ENCODE measurements at places on chromosomes 2 and 18.

DNA sequence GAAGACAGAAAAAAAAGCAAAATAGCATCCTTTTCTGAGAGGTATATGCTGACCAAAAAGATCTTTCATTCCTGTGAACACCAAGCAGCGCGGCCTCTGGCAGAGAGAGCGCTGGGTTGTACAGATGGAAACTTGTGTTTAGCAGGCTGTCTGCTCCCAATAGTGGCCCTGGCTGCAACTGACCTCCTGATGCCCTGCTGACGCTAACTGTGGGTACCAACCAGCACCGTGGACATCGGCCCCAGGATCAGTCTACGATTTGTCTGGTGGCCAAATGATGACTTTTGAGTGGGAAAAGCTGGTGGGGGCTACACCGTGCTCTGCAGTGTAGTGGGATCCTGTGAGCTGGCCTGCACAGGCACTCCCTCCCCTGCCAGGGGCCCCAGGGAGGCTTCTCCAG lies 15.7 kb downstream of the COA5 start:
- DNase-seq = no peak

DNA sequence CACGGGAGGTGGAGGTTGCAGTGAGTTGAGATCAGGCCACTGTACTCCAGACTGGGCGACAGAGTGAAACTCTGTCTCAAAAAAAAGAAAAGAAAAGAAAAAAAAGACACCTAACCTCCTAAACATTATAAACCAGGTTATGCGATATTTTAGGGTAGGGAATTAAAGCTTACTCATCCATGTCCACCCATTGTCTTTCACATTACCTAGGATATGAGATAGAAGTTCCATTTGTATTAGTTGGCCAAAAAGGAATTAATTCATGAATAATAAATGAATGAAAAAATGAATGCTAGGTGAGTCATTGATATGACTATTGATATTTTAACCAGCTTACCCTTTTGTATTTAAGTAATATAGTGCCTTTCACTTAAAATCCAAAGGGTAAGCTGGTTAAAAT lies 132.9 kb downstream of the FAM161A start:
- DNase-seq = no peak

DNA sequence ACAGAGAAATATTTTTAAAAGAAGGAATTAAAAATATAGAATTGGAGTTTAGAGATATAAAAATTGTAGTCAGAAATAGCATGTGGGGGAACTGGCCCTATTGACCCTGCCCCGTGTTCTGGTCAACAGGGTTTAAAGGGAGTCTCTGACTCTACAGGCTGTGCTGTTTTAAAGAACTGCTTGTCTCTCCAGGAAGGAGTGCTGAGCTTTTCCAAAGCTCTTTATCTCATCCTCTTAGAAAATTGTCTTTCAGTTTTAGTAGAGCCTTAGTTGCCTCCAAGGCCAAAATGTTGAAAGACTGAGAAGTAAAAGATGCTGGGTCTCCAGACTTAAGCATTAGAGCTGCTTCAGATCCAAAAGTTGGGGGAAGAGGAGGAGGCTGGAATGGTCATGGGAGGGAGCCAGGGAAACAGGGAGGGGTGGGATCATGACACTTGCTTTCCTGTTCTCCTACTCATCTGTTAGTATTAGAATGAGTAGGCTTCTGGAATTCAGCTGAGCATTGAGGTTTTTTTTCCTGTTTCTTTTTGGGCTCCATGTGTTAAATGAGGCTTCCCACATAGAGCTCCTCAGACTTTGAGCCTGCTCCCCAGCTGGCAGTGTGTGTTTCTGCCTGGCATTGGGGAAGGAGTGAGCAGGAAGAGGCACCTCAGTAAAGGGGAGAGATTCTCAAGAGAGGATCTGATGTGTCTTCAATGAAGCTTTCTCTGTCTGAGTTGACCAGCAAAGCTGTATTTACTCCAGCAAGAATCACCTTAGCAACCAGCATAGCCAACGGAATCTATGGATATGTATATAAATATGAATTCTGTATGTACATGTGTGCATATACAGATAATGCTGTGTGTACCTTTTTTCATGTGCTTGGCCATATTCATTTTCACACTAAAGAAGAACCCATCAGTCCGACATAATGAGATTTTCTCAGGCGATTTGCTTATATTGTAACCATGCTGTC lies 186.8 kb upstream of the FBXO11 start:
- DNase-seq = no peak

DNA sequence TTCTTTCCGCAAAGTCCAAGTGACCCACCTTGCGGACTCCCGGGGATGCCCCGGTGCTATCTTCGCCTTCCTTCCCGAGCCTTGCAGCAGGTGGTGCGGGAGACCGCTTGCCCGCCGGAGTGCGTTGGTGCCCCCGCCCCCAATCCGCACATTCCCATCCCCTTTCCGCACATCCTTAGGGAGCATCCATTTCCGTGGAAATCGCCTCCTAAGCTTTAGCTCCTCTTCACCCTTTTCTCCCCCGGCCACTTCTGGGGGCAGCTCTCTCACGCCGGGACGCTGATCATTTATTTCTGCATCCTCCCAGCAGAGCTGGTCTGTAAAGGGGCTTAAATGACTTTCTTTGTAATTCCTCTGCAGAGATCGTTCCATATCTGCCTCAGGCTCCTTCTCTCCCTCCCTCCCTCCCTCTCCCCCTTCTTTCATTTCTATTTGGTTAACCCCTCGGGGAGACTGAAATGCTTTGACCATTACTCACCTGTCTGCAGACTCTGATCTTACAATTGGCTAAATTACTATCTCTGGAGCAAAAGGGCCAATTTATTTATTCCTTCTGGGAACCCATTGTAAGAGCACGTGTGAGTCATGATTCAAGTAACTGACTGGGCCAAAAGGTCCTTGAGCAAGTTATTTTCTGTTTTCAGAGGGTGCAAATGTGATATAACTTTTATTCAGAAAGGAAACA lies 1.3 kb upstream of the LYPD1 start:
- no peak for DNase-seq
